Sciatic nerve (tissue), 2 donors: ENCODE measurements at places on chromosomes 4 and X.

- no peak for DNase-seq
These were observed 238.9 kb downstream of the HS3ST1 start for GRCh38 chr4:11189756-11190155.

DNA sequence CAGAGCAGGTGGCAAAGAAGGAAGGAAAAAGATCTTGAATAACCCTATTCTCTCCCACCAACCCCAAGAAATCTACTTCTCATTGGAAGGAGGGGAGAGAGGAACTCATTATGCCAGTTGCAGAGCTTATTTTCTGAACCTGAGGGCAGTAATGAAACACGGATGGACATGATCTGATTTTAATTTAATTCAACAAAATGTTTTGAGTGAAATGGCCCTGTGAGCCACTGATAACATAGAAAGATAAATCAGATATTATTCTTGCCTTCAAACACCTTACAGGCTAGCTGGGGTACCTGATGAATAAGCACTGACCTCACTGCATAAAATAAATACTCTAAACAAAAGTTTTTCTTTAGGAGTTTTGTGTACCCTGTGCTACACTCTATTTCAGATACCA, 30.3 kb downstream of the DAPP1 start:
- no peak for DNase-seq

DNA sequence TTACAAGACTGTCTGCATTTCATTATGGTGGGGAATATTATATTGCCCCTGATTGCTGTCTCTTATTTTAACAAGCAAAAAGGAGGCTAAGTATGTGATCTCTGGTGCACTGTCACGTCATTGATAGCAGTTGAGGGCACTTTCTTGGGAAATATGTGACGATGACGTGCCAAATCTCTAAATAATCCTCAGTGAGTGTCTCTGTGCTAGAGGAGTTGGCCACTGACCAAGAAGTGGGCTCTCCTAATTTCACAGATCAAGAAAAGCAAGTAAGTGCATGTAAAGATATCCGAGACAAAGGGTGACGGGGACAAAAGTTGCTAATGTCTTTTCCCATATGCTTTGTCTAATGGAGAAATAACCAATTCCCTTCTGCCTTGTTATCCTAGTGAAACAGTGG, 487.4 kb upstream of the TENM3 start:
- no peak for DNase-seq

DNA sequence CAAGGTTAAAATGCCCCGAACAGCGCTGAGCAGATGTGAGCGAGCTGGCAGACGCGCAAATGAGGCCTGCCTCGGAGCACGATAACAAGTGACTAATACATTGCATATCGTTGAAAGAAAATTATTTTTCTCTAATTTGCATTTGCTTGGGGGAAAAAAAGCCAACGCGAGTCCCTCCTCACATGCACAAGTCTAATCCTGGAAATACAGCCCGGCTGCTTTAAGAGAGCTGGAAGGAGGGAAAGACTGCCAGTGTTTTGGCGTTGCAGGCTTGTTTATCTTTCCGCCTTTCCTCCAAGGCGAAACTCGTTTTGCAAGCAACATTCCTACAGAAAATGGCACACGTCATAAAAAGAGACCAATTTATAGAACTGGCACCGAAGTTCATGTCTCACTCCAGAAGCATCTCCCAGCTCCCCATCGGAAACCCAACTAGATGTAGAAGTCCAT, 12.6 kb downstream of the BCOR start:
- DNase-seq: no peak

DNA sequence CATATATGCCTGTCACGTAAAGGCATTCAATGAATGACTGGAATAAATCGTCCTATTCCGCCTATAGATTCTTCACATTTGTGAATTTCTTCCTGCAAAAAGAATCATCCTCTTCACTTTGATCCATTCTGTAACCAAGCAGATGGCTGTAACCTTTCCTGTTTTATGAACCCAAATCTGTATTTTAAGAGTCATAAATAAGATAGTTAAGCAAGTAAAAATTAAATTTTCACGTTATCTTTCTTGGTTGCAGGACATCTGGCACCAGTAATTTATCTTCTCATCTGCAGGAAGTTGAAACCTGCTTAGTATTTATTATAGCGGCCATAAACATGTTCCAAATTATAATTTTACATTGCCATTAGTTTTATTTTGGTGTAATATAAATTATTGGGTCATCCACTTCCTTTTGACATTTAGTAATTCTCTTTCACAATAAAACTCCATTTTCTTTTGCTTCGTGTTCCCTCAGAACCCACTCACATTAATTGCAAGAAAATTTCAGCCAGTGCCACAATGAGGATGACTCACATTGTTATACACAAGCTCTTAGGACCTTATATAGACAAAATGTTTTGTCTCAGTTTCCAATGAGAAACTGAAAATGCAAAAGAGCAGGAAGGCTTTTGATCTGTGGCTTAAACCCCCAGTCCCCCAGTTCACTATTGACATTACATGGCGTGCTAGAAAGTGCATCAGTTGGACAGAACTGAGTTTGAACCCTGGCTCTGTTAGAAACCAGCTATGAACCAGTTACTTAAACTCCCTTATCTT, 51.1 kb downstream of the TMEM156 start:
- no peak for DNase-seq

- no peak for DNase-seq
These were observed 11.8 kb upstream of the PGK1 start for GRCh38 chrX:78092296-78092695.

- DNase-seq: no peak
These were observed 602.8 kb upstream of the DIPK2B start for GRCh38 chrX:45803383-45803921.

- no peak for DNase-seq
These were observed 20.0 kb upstream of the CAMK2D start for GRCh38 chr4:113781439-113782040.
